ENCODE measurements at places on chromosomes 3 and 15. TPM values are rescaled to one million over a fixed set of nuclear protein-coding genes. Genes with fewer than 3 reads are reported as not detected.

FBXO40 gene
- not detected for polyA plus RNA-seq

DNA sequence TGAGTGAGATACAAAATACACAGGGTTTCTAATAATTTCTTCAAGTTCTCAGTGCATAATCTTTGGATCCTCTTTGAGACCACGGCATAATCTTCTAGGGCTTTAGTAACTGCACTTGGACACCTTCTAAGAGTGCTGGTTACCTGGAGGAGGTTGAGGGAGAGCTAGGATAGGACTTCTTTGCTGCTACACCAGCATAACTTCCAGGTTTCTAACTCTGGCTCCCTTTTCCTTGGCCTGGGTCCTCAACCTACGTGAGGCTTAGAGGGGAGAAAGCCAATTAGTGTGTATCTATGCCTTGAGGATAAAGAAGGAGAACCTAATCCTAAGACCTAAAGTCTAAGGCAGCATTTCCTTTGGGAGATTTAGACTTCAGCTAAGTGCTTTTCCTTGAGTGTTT is 184.8 kb downstream of the LSAMP start:
- no peak for DNase-seq

DNA sequence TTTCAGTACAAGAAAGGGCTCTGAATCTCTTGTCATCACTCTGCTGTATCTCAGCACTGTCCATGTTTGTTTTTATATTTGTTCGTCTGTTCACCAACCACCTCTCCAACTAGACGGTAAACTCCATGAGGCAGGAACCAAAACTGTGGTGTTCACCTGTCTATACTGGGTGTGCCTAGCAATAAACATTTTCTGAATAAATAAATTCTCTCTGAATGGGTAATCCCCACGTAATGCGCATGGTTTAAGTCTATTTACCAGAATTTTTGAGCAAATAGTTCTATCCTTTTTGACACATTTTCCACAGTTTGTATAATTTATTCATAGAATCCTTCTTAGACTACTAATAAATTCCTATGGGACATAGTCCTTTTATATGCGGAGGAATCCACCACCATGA is 400.6 kb upstream of the CFAP20DC start:
- no peak for DNase-seq

UACA gene
- 3.9 TPM for polyA plus RNA-seq

- no peak for DNase-seq
Measured at GRCh38 chr3:40911928-40912327, 287.4 kb upstream of the CTNNB1 start.

TP63 gene
- polyA plus RNA-seq = not detected

RHCG gene
- 0.15 TPM for polyA plus RNA-seq

GRCh38 chr3:193780397-193780796 is 187.4 kb downstream of the OPA1 start:
- DNase-seq = no peak

GRCh38 chr15:86489981-86490380 is 410.3 kb downstream of the AGBL1 start:
- no peak for DNase-seq

- no peak for DNase-seq
Measured at GRCh38 chr15:42032376-42033213, 11.8 kb upstream of the PLA2G4E start.

RBPMS2 gene
- polyA plus RNA-seq = 4.3 TPM

DNA sequence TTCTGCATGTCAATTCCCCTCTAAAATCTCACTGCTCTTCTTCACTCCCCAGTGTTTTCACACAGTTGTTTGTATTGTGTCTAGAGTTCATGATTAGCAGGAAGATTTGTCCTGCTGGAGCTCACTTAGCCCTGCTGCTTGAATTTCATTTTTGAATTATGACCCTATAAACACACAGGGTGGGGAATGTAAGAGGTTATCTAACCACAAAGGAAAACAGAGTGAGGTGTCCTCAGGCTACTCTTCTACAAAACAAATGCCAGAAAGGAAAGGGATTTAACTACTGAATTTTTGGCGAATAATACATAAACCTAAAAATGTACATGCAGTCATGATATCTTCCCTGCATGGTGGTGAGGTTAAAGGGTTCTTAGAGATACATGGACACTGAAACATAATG is 215.1 kb upstream of the CNTN4 start:
- DNase-seq = no peak

- DNase-seq = no peak
Measured at GRCh38 chr15:91200101-91200754, 100.2 kb downstream of the SV2B start.

- DNase-seq = no peak
Measured at GRCh38 chr3:108820586-108820985, 2.0 kb upstream of the TRAT1 start.

GRCh38 chr15:30038667-30039523 is 43.9 kb upstream of the GOLGA8J start:
- DNase-seq = no peak

RPL32 gene
- polyA plus RNA-seq = 384 TPM

DNA sequence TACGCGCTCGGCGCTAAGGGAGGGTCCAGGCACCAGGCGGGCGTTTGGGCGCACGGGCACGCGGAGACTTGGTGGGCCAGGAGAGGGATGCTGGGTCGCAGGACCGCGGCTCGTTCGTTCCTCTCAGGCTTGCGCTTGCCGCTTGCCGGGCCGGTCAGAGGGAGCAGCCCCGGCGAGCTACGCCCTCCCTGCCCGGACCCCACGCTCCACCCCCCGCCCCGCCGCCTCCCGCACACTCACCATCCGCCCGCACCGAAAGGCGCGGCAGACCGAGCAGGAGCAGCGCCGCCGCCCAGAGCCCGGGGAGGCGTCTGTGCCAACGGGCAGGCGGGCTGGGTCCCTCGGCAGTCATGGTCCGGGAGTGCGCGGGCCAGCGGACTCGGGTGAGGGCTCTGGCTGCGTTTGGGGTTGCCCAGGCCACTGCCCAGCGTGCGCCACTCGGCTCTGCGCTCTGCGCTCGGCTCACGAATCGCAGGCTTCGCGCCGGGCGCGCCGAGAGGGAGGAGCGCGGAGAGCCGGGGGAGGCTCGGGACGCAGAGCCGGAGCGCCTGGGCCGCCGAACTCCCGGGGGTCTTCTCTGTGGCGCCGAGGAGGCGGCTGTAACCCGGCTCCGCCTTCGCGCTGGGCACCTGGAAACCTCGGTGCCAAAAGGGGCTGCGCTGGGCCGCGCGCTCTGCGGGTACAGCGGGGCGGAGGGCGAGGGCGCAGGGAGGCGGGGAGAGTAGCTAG is at the start of gene SUSD5:
Gene SUSD5, minus strand, starts transcription at position 365 of the 729 bp plus-strand sequence. Its CDS starts 13 bp downstream, at position 352.
- no peak for DNase-seq

DNA sequence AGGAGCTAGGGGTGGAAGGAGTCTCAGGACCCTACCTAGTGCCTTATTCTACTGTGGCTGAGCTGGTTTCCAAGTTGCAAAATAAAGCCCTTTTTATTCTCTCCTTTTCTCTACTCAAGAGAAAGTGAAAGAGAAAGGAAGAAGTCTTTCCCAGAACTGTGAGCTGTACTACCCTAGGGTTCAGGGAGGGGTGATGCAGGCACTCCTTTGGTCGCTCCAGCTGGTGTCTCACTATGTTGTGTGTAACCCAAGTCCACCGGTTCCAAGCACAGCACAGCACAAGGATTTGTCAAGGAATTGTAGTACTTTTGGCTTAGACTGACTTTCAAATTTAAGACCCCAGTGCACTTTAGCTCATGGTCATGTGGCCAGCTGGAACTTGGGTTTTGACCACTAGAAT is 1721.7 kb downstream of the OTOL1 start:
- no peak for DNase-seq

MEIS2 gene
- polyA plus RNA-seq = 4.3 TPM

PYGO1 gene
- 0.07 TPM for polyA plus RNA-seq

TLR9 gene
- polyA plus RNA-seq = 0.02 TPM

- no peak for DNase-seq
Measured at GRCh38 chr15:77864211-77865105, 213.1 kb downstream of the TBC1D2B start.

ECE2 gene
- not detected for polyA plus RNA-seq

- no peak for DNase-seq
Measured at GRCh38 chr15:89119489-89120478, 31.5 kb downstream of the ABHD2 start.

DNA sequence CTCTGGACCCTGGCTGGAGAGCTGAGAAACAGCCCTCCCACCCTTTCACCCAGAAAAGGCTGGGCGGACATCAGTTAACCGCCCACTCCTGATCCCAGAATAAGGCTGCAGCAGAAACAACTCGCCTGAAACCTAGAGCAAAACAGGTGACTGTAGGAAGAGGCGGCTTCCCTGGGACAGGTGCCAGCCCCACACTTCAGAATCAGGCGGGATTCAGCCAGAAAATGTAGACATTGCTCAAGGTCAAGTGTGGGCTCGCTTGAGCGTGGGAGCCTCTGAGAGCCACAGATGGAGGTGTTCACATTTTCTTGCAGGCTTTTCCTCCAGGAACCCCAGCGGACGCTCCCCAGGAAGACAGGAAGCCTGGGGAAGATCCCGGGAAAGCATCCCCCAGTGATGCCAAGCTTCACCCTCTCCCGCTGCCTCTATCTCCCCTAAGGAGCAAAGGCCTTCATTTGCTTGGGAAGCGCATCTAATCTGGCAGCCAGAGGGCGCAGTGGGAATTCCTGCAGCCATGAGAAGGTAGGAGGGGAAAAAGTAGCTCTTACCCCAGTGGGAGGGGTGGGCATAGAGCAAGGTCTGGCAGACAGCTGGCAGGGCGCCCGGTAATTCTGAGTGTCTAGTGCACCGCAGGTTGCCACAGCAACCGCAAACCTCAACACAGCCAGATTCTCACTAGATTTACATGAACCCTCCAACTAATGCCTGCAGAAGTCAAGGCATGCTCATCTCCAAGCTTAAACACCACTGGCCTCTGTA is 77.7 kb downstream of the OCA2 start:
- peak; percentile 85 for DNase-seq

KNG1 gene
- polyA plus RNA-seq = 785 TPM

GRCh38 chr15:71345186-71345585 is 229.9 kb downstream of the THSD4 start:
- no peak for DNase-seq

TTLL13 gene
- 0.17 TPM for polyA plus RNA-seq

GRCh38 chr3:147939839-147940238 is 530.7 kb downstream of the ZIC1 start:
- no peak for DNase-seq

GRCh38 chr3:59451800-59452746 is 402.2 kb upstream of the CFAP20DC start:
- DNase-seq = no peak

GRCh38 chr15:91183596-91183995 is 83.5 kb downstream of the SV2B start:
- DNase-seq = no peak

DNASE1L3 gene
- 94.5 TPM for polyA plus RNA-seq
